ENCODE measurements at places on chromosomes 3 and 15. TPM values are rescaled to one million over a fixed set of nuclear protein-coding genes. Genes with fewer than 3 reads are reported as not detected.

Gene IL5RA
- not detected for total RNA-seq

Gene GOLGA8O
- 1.3 TPM for total RNA-seq

Gene CHRNA3
- not detected for total RNA-seq

Gene UBA3
- 71.8 TPM for total RNA-seq

Gene SLC2A2
- not detected for total RNA-seq

Gene CYP1A1
- 0.18 TPM for total RNA-seq

Gene MYRIP
- total RNA-seq: not detected

Gene C3orf62
- 12.1 TPM for total RNA-seq

Gene UTS2B
- not detected for total RNA-seq

Gene PTH1R
- total RNA-seq: not detected

DNA sequence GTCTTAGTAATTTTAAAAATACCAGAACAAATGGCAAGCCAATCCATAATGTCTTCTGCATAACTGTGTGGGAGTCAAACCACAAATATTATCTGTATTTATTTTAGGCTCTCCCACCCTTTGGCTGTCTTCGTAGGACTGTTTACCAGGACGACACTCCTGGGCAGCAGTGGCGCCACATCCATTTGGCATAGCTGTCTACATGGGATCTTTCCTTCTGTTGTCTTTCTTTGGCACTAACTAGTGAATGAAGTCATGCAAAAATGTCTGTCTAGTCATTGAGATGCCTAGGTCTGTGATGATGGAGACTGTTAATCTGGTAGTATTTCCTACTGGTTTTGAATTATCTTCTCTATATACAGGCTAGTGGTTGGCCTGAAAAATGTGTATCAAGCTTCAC is 54.0 kb upstream of the CHMP2B start:
- no peak for DNase-seq

DNA sequence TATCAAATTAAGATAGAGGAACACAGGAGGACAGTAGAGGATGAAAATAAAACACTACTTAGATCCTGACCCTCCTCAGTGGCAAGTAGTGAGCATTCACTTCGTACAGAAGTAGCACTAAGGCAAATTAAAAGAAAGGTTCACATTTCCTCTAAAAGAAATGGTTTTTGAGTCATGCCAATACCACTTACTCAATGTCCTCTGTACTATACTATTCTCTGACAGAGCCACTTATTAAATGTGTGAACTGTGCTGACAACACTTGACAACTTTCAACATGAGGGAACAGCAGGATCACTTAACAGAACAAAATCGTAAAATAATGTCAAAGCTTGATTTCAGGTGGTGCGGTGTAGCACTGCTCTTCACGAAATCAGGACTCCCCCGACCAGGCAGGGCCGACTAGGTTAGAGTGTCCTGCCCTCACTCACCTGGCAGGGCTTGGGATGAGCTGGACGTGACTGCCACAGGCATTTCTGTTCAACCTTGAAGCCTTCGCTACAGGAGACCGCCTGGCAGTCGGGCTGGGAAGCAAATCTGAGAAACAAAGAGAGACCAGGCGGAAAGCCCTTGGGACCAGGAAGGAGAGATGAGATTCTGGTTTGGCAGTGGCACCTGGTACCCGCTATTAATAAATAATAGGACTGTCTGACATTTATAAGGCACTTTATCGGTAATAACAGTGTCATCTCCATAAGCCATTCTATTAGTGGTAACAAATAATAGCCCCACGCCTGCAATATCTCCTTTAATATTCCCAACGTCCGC is 611 bp upstream of the SLC27A2 start:
- no peak for DNase-seq

GRCh38 chr3:99967796-99968195 is 146.5 kb downstream of the FILIP1L start:
- DNase-seq: no peak

DNA sequence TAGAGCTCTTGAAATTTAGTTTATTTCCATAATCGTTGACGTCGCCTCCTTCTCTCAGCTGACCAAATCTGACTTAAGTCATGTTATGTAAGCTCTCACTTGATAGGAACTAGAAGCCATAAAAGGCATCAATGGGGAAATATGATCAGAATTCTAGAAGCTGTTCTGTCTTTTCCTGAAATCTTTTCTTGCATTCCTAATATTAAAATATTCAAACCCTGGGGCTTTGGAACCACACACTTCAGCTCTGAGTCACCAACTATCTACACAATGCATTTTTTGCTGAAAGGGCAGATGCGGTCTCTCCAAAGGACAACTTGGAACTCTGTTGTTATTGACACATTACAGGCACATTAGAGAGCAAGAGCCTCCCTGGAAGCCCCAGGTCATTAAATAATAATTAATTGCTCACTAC is 91.3 kb downstream of the LARS2 start:
- DNase-seq: no peak

- DNase-seq: no peak
Measured at GRCh38 chr3:98967758-98968157, 66.3 kb upstream of the DCBLD2 start.

- peak; percentile 26 for DNase-seq
Measured at GRCh38 chr15:59532770-59533379, 78.7 kb upstream of the GCNT3 start.

- no peak for DNase-seq
Measured at GRCh38 chr3:110929816-110930215, 141.8 kb upstream of the NECTIN3 start.

GRCh38 chr15:66633041-66633937 is 67.5 kb upstream of the LCTL start:
- no peak for DNase-seq

DNA sequence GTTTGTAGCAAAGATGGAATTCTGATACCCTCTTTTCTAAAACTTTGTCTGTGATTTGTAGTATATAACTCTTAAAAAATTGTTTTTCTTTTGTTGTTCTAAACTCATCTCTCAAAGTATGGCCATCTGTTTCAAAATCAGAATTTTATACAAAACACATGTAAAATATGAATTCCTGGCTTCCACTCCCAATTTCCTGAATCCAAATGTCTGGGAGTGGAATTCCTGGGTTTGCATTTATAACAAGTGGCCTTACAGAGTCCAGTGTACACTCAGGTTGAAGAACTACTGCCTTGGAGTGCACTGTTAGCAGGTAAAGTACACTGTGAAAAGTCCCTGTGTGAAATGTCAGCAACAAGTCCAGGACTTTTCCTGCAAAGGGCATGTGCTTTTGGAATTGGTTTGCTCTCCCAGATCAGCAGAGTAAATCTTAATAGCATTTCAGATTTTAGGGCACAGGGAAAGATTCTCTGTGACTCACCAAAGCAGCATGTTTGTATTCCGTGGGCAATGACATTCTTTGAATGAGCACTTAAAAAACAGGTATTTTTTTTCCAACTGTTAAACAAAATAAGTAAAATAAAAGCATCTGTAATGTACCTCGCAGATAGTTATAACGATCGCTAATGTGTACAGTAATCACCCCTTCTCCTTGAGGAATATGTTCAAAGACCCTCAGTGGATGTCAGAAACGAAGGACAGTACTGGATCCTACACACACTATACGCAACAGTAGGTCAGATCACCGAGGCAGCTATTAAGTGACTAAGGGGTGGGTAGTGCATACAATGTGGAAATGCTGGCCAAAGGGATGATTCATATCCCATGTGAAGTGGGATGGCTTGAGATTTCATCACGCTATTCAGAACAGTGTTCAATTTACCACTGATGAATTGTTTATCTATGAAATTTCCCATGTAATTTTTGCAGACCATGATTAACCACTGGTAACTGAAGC is 2.0 kb upstream of the CLDN16 start:
- DNase-seq: no peak

GRCh38 chr3:47433796-47434195 is 41.9 kb downstream of the SCAP start:
- DNase-seq: no peak

GRCh38 chr3:169722724-169723123 is 42.1 kb downstream of the TERC start:
- DNase-seq: no peak

GRCh38 chr15:72338617-72339321 is 18.8 kb upstream of the CELF6 start:
- no peak for DNase-seq

DNA sequence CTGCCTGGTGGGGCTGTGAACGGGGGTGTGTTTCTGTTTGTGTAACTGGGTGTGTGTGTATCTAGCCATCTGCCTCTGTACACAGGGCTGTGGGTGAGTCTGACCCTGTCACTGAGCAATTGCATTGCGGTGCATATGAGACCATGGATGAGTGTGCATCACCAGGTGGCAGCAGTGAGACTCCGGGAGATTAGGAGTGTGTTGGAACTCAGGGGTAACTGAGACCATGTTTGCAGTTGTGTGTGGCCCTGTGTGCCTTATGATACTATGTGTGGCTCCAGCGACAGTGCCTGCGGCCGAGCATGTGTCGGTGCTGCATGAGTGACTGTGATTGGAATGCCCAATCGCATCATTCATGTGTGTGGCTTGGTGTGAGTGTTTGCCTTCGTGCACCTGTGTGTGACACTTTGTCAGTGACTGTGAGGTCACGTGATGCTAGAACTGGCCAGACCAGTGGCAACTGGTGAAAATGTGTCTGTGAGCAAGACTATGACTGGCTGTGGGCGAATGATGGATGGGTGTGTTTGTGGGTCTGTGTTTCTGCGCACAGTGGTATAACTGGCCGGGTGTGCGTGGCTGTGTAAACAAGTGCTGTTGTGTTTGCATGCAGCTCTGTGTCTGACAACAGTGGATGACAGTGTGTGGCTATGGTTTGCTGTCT is 14.0 kb downstream of the VILL start:
- no peak for DNase-seq

DNA sequence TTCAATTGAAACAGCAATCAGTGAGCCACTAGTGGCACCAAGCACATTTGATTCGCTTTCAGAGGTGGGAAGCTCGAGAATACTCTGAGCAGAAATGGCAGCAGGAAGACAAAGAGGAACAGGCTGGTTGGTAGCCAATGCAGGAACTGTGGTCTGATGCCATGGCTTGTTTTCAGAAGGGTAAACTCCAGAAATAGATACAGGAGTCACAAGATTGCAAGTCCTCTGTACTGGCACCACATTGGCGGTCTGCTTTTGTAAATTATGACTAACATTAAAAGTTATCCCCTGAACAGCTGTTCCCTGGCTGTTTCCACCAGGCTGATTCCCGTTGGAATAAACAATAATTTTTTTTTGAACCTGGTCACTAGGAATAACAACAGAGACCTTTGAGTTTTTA is 35.5 kb downstream of the USF3 start:
- DNase-seq: no peak

DNA sequence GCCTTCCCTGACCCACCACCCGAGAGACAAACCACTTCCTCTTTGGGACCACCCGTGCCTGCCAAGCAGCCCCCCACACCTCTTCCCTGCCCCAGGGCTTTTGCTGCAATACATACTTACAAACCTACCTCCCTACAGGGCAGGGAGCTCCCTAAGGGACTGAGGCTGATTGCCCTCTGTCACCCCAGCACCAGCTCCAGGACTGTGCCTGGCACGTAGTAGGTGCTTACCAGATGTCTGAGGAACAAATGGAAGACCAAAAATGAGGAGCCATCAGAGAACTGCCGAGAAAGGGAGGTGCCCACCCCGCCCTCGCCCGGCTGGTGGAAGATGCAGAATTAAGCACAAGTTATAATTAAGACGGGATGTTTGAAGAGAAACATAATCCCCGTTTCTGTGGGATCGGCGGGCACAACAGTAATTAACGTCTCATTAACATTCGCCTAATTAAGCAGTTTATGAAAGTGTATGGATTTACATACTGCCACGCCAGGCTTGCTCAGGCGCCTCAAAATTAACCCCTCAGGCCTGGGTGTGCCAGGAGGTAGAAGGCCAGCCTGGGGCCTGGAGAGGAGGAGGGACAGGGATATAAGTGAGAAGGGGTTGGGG is 130.1 kb upstream of the LINGO1 start:
- no peak for DNase-seq

DNA sequence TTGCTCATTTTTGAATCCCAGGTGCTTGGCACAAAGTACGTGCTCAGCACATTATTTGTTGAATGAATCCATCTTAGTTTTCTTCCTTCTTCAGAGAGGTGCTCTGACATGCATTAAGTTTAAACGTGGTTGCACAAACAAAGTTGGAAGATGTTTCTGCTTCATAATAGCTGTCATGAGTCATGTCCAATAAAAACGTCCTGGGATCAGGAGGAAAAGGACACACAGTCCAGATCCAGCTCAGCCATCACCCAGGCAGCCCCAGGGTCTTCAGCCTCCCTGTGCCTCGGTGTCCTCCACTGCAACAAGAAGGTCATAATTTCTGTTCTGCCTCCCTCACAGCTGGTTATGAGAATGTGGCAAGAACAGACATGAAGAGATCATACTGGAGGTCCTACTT is 55.4 kb downstream of the CCNL1 start:
- no peak for DNase-seq

GRCh38 chr3:89908711-89909213 is 801.3 kb downstream of the EPHA3 start:
- no peak for DNase-seq

DNA sequence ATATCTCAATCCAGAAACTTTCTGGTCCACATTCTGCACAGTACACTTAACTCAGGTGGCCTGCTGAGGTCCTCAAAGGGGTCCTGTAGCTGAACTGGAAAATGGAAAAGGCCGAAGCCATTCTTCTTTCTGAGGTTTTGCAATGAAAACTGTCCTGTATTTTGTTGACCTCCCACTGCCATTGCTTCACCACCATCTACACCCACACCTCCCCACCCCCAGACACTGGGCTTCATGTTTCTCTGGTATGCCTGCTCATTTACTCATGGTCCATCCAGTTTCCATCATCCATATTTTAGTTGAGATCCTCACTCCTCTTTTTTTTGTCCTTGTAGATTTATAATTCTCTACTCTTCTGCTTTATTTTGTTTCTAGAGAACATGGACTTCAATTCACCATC is 115.7 kb upstream of the SLC24A5 start:
- DNase-seq: no peak

DNA sequence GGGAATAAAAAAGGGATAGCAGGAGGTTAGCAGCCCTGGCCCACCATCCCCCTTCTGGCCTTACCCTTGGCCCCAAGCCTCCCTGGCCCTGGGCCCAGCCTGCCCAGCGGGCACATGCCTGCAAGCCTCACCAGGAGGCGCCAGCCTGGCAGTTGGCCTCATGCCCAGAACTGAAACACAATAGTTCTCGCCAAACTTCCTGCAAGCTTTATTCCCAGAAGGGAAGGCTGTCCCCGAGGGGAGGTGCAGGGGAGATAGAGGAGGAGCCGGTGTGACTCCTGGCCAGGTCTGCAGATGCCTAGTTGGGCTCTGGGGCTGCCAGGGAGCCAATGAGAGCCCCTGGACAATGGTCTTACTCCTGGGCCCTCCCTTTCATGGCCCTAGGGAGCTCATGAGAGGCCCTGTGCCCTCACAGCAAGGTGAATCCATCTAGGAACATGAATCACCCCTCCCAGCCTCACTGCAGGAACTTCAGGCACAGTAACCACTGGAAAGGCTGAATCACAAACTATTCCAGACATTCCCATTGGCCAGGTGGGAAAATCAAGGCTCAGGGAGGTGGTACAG is 4.0 kb downstream of the CCDC33 start:
- DNase-seq: no peak

GRCh38 chr3:38632989-38633388 is 16.5 kb downstream of the SCN5A start:
- DNase-seq: no peak

All from naive thymus-derived CD8-positive, alpha-beta T cell (primary cell).